Smooth muscle cell of the brain vasculature (primary cell): ENCODE measurements at places on chromosomes 7 and 10.

GRCh38 chr10:21144047-21144446 lies 246.9 kb upstream of the NEBL start:
- no peak for DNase-seq

- no peak for DNase-seq
Observed at GRCh38 chr7:116367171-116367813, 132.2 kb upstream of the CAV2 start.

DNA sequence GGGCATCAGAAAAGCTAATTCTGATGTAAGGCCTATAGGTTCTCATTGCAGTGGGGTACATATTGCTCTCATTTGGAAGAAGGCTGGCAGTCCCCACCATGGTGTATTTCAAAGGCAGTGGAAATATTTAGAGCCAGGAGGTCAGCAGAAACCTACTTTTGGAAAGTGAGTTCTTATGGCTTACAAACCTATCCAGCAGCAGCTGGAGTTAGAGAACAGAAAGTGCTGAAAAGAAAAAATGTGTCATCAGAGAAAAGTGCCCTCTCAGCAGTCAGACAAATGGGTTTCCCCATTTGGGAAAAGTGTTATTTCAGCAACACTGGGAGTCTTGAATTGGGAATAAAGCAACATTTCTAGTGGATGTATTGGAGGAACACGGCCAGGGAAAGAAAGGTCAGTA lies 105.7 kb upstream of the IGFBP3 start:
- DNase-seq, result no peak

GRCh38 chr10:10807106-10807505 lies 210.6 kb upstream of the CELF2 start:
- no peak for DNase-seq

DNA sequence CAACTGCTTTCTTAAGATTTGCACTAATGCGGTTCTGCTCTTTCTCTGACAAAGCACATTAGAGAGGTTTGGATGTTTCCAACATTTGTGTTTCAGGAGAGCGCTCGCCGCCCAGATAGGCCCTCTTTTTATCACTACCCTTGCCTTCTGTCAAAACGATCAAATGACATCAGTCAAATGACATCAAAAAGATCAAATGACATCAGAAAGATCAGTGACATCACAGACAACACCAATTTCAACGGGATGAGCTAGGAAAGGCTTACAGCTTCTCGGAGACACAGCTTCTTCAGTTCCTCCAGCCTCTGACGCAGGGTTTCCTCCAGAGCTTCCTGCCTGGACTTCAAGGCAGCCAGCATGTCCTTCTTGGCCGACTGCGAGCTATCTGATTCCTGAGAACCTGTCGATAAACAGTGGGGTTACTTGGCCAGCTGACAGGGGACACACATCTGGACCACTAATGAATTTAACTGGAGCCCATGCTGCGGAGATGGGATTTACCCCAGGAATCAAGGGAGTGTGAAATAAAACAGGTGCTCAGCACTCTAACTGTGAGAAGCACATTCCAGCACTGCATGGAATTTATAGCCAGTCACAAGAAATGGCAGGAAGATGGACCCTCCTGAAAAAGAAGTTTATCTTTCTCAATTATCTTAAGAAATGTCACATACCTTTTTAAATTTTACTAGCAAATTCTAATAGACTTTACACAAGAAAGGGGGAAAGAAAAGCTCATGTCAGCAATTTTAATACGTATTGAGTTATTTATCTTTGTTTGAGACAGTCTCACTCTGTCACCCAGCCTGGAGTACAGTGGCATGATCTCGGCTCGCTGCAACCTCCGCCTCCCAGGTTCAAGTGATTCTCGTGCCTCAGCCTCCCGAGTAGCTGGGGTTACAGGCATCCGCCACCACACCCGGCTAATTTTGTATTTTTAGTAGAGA lies 88.2 kb downstream of the PRPF18 start:
- no peak for DNase-seq

- DNase-seq, result no peak
Observed at GRCh38 chr10:72087969-72088888, at the start of gene SPOCK2. Gene SPOCK2 (minus strand): TSS chr10:72088551. CDS start chr10:72088328, 223 bp downstream.

- DNase-seq, result no peak
Observed at GRCh38 chr7:31104361-31105255, 52.5 kb downstream of the ADCYAP1R1 start.

GRCh38 chr7:82319674-82320118 lies 123.9 kb downstream of the CACNA2D1 start:
- peak; percentile 85 for DNase-seq

- DNase-seq, result no peak
Observed at GRCh38 chr10:33273295-33274002, 61.0 kb downstream of the NRP1 start.

- no peak for DNase-seq
Observed at GRCh38 chr7:138919911-138920310, 61.3 kb downstream of the KIAA1549 start.

DNA sequence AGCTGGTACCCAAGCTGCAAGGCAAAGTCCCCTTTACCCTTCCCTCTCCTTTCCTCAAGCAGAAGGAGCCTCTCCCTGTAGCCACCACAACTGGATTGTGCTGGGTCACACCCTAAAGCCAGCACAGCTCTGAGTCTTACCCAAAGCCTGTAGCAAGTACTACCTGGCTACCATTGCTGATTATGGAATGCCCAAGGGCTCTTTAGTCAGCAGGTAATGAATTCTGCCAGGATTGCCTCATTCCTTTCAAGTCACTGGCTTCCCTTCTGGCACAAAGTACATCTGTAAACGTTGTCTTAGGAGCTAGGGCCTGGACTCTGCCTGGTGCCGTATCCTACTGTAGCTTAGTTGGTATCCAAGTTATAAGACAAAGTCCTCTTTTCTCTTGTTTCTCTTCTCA lies 52.0 kb downstream of the FAS start:
- DNase-seq, result no peak

- DNase-seq, result no peak
Observed at GRCh38 chr7:129832282-129832681, 120.5 kb downstream of the UBE2H start.

GRCh38 chr10:26640391-26640790 lies 57.1 kb upstream of the PDSS1 start:
- no peak for DNase-seq

- DNase-seq, result no peak
Observed at GRCh38 chr10:113047963-113048781, 98.1 kb downstream of the TCF7L2 start.

DNA sequence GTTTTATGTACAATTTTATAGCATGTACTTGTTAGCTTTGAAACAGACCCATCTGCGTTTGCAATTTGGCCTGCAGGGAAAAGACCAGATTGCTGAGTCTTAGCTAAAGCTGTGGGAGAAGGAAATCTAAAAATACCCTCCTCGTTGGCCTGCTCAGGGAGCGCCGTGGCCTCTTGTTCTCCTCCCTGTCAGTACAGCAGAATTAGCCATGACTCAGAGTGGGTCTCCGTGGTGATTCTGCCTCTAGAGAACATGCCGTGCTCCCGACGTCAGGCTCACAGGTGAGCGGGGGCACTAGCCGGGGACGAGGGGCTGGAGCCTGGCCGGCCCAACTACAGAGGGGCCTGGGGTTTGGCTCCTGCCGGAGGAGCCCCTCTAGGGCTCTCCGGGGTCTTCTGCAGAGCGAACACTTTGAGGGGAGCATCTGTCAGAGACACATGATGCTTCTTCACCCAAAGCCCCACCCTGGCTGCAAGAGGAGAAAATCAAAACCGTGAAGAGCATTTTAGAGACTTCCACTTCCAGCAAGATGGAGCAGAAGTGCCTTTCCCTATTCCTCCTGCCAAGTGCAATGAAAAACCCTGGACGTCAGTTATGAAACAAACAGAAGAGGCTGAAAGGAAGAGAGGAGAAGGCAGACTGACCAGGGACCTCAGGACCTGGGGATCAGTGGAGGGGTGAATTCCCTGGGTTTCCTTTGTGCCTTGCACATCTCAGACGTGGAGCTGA lies 98.9 kb downstream of the LHPP start:
- peak; percentile 76 for DNase-seq

GRCh38 chr7:129771201-129771927 lies 159.8 kb downstream of the NRF1 start:
- no peak for DNase-seq

- no peak for DNase-seq
Observed at GRCh38 chr10:96829029-96829773, 2.9 kb upstream of the LCOR start.

GRCh38 chr10:128846927-128847326 lies 620.1 kb upstream of the MGMT start:
- DNase-seq, result no peak

GRCh38 chr10:100347568-100348195 lies 649 bp downstream of the SCD start:
- no peak for DNase-seq

- DNase-seq, result no peak
Observed at GRCh38 chr10:44994752-44995530, 5.8 kb upstream of the ZNF22 start.

DNA sequence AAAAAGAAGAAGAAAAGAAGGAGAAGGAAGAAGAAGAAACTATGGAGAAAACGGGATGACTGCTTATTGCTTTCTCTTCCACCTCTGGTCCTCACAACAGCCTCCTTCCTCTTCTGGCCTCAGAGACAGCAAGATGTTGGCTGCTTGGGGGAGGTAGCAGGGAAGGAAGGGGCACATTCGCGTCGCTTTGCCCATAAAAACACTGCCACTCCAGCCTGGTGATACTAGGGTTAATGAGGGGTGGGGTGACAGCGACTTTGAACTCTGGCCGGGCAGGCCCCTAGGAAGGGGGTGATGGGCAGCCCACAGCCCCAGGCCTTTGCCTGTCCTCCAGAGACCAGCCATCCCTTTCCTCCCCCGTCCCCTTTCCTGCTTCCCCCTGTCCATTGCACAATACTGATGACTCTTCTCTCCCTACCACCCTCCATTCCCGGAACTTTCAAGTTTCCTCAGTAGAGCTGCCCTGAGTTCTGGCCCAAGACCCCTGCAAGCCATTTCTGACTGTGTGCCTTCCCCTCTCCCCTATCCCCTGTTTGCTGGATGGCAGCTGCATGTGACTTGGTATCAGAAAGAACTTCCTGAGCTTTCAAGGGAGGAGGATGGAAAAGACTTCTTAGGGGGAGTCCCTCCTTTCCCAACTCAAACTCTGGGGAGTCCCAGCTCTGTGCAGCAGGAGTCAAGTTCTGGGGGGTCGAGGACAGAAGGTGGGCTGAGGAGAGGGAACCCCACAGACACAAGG lies 2.2 kb upstream of the CUEDC2 start:
- no peak for DNase-seq

- no peak for DNase-seq
Observed at GRCh38 chr7:142323706-142324105, 65.8 kb upstream of the PRSS58 start.
